ENCODE measurements at places on chromosomes 7 and 10. TPM values are rescaled to one million over a fixed set of nuclear protein-coding genes. Genes with fewer than 3 reads are reported as not detected.

DNA sequence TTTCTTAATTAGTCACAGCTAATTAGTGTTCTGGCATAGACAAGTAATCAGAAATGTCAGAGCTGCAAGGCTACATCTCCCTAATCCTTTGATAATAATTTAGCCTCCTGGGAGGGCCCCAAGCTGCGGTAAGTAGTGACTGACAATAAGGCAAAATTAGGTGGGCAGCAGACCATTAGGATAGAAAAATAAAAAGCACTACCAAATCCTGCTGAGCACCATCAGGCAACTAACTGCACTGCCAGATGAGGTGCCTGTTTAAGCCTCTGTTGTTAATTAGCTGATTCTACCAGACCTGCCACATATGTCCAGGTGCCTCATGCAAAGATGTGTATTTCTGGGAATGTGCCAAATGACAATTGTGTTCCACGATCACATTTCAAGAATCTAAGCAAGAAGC is 32.5 kb upstream of the FEZF1 start:
- no peak for DNase-seq

DNA sequence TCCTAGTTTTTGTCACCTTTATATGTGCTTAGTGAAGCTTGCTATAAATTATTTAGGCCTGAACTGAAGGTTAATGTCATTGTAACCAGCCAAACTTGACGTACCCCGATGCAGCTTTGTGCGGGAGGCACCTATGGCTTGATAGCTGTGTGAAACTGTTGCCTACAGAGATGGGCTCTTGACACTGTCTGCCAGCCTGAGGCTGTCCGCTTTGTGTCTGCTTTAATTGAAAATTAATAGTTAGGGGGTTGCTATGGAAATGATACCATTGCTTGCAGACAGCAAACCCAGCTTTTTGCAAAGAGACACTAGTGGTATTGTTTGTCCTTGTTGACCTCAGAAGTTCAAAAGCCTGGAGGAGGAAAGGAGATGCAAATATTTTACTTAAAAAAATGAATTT is 2.1 kb upstream of the FOXP2 start:
- DNase-seq, result no peak

DNA sequence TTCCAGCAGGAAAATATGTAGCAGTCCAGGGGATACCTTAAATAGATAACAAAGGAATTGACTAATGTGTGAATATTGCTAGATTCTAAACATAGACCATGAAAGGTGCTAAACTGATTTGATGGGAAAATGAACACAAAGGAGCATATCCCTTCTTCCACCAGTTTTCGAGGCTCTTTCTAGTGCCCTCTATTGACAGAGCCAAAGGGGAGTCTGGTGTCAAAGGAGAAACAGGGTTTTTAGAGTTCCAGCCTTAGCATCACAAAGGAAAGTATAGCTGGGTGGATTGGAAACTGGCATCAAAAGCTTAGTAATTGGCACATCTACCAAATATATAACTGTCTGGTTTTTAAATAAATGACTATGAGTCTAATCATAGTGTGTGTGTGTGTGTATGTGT is 636.8 kb downstream of the ETV1 start:
- DNase-seq, result no peak

DNA sequence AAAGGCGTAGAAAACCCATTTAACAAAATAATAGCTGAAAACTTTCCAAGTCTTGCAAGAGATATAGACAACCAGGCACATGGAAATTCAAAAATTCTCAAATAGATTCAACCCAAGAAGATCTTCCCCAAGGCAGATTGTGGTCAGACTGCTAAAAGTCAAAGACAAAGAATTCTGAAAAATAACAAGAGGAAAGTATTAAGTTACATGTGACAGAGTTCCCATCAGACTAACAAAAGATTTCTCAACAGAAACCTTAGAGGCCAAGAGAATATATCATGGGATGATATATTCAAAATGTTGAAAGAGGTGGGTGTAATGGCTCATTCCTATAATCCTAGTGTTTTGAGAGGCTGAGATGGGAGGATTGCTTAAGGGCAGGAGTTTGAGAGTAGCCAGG is 59.8 kb downstream of the TMEM178B start:
- DNase-seq, result no peak

The GSDME gene
- 35.2 TPM for total RNA-seq

GRCh38 chr10:95767884-95768556 is 12.1 kb downstream of the ENTPD1 start:
- no peak for DNase-seq

- no peak for DNase-seq
These were observed 71.4 kb upstream of the RHEB start for GRCh38 chr7:151590850-151591771.

The HABP2 gene
- 24.3 TPM for total RNA-seq

The UNC5B gene
- total RNA-seq, result 22.4 TPM

- DNase-seq, result peak; percentile 50
These were observed 863 bp downstream of the ST8SIA6 start for GRCh38 chr10:17453373-17454091.

The VWA2 gene
- 1.2 TPM for total RNA-seq

- DNase-seq, result no peak
These were observed 103.3 kb upstream of the CHST15 start for GRCh38 chr10:124196659-124197058.

GRCh38 chr7:25858525-25859411 is 293.2 kb upstream of the NFE2L3 start:
- peak; percentile 36 for DNase-seq

The C10orf143 gene
- not detected for total RNA-seq

DNA sequence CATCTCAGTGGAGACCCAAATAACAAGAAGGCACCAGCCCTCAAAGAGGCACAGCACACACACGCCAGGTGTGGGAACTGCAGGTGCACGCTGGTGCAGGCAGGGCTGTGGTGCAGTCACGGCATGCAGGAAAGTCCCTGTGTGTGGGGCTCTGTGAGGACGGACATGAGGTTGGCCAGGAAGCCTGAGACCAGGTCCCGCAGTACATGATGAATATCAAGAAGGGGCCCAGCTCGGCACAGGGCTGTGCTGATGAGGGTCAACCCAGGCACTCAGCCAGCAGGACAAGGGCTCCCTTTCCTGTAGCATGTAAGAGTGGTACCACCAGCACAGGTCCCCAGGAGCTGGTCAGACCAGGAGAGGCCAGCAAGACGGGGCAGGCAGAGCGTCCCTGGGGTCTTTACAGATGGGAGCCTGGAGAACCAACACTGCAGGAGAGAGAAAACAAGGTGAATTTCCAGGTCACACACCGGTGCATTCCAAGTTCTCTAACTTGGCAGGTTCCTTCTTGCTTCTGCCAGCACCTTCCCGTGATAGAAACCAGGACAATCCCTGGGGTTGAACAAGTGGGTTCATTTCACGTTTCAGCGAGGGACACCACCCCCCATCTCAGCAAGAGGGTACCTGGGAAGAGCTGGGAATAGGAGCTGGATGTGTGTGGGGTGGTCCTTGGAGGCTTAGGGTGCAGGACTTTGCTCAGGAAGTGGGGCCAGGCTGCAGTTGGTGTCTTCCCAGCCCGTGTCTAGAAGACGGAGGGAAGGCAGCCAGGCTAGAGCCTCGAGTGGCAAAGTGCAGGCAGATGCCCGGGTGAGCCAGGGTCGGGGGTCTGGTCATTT is 244.8 kb upstream of the TCERG1L start:
- no peak for DNase-seq

The BAMBI gene
- total RNA-seq, result 165 TPM

- peak; percentile 46 for DNase-seq
These were observed 45.9 kb upstream of the PDLIM1 start for GRCh38 chr10:95336702-95337101.

DNA sequence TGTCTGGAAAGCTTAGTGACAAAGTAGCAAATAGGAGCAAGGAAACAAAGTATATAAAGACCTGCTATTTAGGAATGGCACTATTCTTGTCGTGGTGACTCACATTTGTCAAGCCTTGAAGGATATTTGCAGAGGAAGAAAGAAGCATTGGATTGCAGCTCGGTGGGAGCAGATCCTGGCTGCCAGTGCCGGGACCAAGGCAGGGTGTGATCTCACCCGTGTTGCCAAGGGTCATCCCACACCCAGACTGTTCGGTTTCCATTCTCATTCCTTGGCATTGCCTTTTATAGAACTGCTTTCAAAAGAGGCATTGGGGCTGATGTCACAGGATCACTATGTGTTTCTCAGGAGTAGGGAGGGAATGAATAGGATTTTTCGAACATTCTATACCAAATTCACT is 176.2 kb downstream of the GALNT17 start:
- DNase-seq, result no peak

- no peak for DNase-seq
These were observed 9.0 kb upstream of the CHUK start for GRCh38 chr10:100238429-100238828.

- no peak for DNase-seq
These were observed 4.7 kb upstream of the NRBF2 start for GRCh38 chr10:63128443-63128842.

DNA sequence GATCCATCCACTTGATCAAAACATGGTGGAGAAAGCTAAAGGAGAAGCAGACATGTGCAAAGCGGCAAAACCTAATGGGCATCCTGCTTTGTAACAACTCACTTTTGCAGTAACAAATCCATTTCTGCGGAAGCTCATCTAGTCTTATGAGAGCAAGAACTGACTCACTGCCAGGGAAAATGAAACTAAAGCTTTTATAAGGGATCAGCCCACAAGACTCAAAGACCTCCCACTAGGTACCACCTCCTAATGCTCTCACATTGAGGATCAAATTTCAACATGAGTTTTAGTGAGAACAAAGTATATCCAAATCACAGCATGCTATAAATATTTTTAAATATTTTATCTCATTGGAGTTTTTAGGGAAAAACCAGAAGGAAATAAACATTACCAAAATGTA is 120.1 kb upstream of the GNAI1 start:
- no peak for DNase-seq

- DNase-seq, result no peak
These were observed 88.5 kb upstream of the ATP6V0A4 start for GRCh38 chr7:138886501-138886917.

DNA sequence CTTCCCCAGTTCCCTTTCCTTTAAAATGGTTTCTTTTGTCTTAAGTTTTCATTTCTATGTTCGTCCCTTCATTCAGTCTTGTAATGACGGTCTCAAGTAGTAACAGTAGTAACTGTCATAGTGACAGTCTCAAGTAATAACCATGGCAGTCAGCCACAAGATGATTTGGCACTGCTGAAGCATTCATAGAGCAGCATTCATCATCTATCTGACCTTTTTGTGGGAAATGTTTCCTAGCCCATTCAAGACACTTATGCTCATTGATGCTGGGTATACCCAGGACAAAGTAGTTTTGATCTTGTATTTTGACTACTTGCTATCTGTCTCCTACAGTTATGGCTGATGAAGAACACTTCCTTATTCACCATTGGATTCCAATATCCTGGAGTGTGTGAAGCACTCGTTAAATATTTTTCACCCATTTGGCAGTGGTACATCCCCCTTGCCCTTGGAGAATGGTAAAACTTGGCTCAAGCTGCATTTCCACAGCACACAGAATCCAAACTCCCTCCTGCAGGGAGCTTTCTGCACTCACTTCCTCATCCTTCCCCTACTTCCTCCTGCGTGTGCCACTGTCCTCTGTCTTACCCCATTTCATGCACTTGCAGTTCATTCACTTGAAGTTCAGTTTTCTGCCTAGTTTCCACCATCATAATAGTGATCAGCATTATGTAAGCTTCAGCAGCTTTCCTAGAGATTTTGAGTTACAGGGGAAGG is 19.0 kb downstream of the GIMAP4 start:
- no peak for DNase-seq

The COL26A1 gene
- total RNA-seq, result 23.3 TPM

DNA sequence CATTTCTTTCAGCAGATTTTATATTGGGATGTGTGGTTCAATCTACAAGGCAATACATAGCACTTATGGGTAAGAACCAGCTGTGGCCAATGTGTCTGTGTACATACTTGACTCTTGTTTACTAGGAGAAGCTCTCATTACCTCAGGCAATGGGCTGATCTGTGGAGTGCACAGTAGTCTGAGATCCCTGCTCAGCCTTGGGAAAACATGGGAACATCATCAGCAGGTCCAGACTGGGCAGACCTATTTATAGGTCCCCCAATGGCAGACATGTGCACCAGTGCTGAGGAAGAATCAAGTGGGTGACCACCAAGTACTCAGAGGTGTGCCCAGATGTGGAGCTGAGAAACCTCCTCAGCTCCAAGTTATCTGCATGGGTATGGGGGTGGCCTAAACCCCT is 349.7 kb downstream of the KIF20B start:
- no peak for DNase-seq
